Esophagus squamous epithelium (tissue), 5 donors: ENCODE measurements at places on chromosomes 6 and 20. TPM values are rescaled to one million over a fixed set of nuclear protein-coding genes. Genes with fewer than 3 reads are reported as not detected.

CRISP3 gene
- total RNA-seq = 74.0 TPM

GRCh38 chr6:137759624-137760023 lies 107.4 kb upstream of the TNFAIP3 start:
- DNase-seq = no peak

GRCh38 chr6:134730013-134730412 lies 219.9 kb downstream of the ALDH8A1 start:
- no peak for DNase-seq

KCNG1 gene
- total RNA-seq = 5.3 TPM

GRCh38 chr6:105808571-105808970 lies 277.6 kb upstream of the PRDM1 start:
- DNase-seq = no peak

- no peak for DNase-seq
These were observed 1.2 kb upstream of the ZNFX1 start for GRCh38 chr20:49278818-49279676.

GRCh38 chr6:21610341-21610740 lies 16.8 kb downstream of the SOX4 start:
- DNase-seq = no peak

- no peak for DNase-seq
These were observed 147.2 kb upstream of the GGTLC1 start for GRCh38 chr20:24135781-24136180.

DNA sequence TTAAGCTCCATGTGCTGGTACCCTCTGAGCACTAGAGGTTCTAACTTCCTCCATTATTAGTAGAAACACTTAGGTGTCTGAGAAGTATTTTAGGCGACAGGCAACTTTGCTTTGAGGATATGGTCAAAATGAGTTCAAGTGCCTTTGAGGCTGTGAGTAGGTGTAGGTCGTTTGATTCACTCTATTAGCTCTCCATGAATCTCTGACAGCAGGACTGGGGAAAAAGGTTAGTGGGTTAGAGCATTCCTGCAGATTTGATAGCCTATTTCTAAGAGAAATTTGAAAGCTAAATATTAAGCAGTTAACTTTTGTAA lies 45.9 kb downstream of the IGF2R start:
- DNase-seq = no peak

GRCh38 chr6:14455427-14455826 lies 337.9 kb downstream of the CD83 start:
- no peak for DNase-seq

PPDPF gene
- 380 TPM for total RNA-seq

GRCh38 chr6:114524081-114524480 lies 181.3 kb upstream of the HS3ST5 start:
- DNase-seq = no peak

CDYL gene
- total RNA-seq = 43.5 TPM

GRCh38 chr6:10411131-10411970 lies 3.5 kb downstream of the TFAP2A start:
- no peak for DNase-seq

DNA sequence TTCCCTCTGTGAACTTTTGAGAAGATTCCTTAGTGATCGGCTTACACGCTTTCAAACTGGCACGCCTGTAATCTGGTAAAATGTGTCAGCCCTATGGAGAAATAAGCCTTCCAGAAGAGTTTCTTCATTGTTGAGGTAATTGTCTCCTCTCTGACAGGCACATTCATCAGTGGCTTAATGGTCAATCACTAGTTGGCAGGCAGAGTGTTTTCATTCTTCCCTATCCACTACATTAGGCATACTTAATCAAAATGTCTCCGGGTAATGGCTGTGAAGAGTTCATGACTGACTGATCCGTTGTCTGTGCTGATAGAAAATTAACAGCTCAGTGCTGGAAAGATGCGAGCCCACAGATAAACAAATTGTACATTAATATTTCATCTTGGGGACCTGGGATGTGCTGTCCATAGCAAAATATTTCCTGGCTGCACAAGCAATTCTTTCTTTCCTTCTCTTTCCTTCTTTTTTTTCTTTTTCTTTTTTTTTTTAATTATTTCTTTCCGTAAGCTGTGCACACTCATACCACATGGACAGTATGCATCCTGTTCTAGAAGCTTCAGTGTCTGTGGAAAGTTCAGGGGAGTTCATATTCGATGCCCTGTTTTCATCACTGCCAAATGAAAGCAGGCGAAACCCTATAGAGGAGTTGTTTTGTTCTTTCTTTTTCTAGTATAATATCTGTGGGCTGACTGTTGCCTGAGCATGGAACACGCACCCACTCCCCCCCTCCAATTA lies 31.4 kb downstream of the TSHZ2 start:
- DNase-seq = no peak

DNA sequence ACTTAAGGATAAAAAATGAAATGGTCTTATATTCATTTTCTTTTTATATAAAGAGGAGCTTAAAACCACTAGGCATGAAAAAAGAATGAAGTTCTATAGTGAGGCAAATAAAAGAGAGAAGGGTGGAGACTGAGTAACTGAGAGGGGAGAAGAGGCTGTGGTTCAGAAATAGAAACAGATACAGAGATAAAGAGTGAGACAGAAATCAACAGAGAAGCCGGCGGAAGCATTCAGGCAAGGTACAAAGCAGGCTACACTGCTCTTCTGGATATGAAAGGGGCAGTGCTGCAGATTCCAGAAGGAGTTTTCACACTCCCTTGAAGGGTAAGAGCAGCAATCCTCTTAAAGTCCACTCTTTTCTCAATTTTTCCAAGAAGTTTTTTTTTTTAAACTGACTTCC lies 29.9 kb downstream of the NFATC2 start:
- DNase-seq = no peak

DNA sequence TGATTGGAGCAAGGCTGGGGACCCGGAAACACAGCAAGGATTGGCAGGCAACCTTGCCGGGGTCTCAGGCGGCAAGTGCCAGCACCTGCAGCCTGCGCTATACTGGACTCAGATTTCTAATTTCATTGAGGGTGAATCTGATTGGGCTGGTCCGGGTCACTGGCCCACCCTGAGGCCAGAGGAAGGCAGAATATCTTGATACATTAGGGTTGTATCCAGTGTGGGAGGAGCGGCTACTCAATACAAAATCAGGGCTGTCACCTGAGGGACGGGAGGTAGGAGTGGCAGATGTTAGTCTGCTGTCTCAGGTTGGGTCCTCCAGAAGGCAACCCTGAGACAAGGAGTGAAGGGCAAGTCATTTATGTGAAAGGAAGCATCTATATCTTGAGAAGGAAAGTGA lies 40.7 kb downstream of the BFSP1 start:
- DNase-seq = no peak

DNA sequence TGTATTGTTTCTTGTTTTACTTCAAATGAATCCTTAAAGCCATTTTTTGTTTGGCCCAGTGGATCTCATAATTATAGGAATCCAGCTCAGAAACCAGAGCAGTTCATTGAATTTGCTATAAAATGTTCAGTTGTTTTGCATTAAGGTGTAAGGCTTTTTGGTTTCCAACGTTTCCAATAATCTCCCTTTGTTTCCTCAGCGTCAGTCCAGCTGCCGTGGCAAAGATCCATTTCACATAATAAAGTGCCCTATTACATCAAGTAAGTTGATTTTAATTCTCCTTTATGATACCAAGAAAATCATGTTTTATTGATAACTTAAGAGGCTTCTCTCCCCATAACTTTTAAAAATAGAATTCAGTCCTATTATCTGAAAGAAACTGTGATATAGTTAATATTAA lies 472.6 kb downstream of the UTRN start:
- DNase-seq = no peak

- DNase-seq = no peak
These were observed 21.6 kb downstream of the UQCC2 start for GRCh38 chr6:33689879-33690278.
